ENCODE measurements at places on chromosomes 6 and 20. TPM values are rescaled to one million over a fixed set of nuclear protein-coding genes. Genes with fewer than 3 reads are reported as not detected.

GRCh38 chr6:149990661-149991471, 27.1 kb downstream of the ULBP1 start:
- peak overlapping the region; percentile 38 for H3K4me3 ChIP-seq
- H3K36me3 ChIP-seq: no peaks in the 10 kb centered on the region
- H3K27ac ChIP-seq: no peak overlapping the region
- H3K27me3 ChIP-seq: peaks cover 75% of the 10 kb centered on the region
- H3K4me1 ChIP-seq: peaks cover 28% of the 10 kb centered on the region

DNA sequence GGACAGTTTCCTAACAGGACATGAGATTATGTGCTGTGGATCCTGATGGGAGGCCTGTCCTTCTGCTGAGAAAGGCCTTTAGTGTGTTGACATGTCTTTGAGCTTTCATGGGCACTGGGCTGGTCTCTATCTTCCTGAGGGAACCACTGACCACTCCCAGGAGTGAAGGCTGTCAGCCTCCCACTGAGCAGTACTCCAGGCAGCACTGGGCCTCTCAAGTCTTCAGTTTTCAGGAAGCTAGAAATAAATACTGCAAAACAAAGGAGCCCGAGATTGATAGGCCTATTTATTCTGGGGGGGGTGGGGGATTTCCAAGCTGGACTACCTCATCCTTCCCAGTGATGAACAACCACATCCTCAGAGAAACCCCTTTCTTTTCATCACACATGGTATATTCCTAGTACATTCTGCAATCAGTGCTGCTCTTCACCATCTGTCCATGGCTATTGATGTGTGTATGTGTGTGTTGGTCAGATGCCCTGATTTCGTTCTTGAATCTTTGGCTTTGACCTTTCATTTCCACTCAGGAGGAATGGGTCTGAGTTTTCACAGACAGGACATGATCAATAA, 180.9 kb upstream of the SPTLC3 start:
- H3K4me3 ChIP-seq: no peak overlapping the region
- H3K27me3 ChIP-seq: no peaks in the 10 kb centered on the region
- H3K27ac ChIP-seq: no peak overlapping the region
- H3K4me1 ChIP-seq: no peaks in the 10 kb centered on the region

DNA sequence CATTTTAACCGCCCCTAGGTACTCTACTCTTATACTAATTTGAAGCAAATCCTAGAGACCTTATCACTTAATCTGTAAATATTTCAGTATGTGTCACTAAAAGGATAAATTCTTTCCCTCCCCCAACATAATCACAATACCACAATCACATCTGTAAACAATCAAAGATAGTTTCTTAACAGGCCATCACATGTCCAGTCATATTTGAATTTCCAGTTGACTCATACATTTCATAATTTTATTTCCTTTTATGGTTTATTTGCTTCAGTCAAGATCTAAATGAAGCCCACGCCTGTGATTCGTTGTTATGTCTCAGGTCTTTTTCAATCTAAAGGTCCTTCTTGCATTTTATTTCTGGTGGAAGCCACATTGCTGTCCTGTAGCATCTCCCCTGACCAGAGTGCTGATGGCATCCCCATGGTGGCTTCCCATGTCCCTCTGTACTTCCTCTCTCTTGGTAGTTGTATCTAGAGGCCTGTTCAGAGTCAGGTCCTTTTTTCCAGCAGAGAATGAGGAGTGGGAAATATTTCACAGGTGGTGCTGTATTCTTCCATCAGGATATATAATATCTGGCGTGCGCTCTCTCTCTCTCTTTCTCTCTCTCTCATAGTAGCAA, 128.6 kb upstream of the SLC22A23 start:
- no peaks in the 10 kb centered on the region for H3K4me1 ChIP-seq
- H3K27me3 ChIP-seq: no peaks in the 10 kb centered on the region

GRCh38 chr6:22958677-22959076, 389.3 kb downstream of the HDGFL1 start:
- DNase-seq: no peak
- no peaks in the 10 kb centered on the region for H3K36me3 ChIP-seq
- H3K27ac ChIP-seq: no peak overlapping the region
- H3K27me3 ChIP-seq: no peaks in the 10 kb centered on the region
- H3K4me1 ChIP-seq: peaks cover 4% of the 10 kb centered on the region
- no peak overlapping the region for H3K4me3 ChIP-seq

The LCA5 gene
- 0.23 TPM for total RNA-seq

DNA sequence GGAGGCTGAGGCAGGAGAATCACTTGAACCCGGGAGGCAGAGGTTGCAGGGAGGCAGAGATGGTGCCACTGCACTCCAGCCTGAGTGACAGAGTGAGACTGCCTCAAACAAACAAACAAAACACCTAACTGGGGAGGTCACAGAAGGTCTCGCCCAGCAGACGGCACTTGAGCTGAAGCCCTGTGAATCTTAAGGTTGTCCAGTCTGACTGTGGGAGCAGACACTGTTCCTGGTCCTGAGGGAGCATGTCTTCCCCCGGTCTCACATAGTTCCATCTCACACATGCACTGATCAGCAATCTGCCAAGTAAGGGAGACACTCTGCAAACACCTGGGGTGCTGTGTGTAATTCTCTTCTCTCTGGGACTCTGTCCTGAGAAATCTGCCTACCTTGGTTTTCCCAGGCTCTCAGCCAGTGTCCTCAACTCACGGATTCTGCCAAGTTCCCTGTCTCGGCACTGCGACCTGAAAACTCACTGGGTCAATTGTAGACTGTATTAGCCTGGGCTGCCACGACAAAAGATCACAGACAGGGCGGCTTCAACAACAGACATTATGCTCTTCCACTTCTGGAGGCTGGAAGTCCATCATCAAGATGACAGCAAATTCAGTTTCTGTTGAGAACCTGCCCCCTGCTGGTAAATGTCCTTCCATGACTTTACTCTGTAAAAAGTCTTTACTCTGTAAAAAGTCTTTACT, 94.3 kb downstream of the JPH2 start:
- no peaks in the 10 kb centered on the region for H3K4me1 ChIP-seq
- H3K36me3 ChIP-seq: no peaks in the 10 kb centered on the region
- H3K4me3 ChIP-seq: no peak overlapping the region
- no peak overlapping the region for H3K27ac ChIP-seq

The CABLES2 gene
- 7.5 TPM for total RNA-seq

- H3K27ac ChIP-seq: no peak within 1 kb of the TSS
- H3K4me1 ChIP-seq: no peaks in the 10 kb centered on the region
- peak; percentile 40 for DNase-seq
- H3K27me3 ChIP-seq: no peaks in the 10 kb centered on the region
Measured at GRCh38 chr6:166586424-166587156, at the start of gene RAMACL. TSS of gene RAMACL (minus strand) at chr6:166586678. CDS start at chr6:166586477, 201 bp downstream.

GRCh38 chr6:80331522-80331921, 225.1 kb downstream of the BCKDHB start:
- no peaks in the 10 kb centered on the region for H3K36me3 ChIP-seq
- no peak overlapping the region for H3K4me3 ChIP-seq
- H3K27ac ChIP-seq: no peak overlapping the region
- no peaks in the 10 kb centered on the region for H3K4me1 ChIP-seq
- no peaks in the 10 kb centered on the region for H3K27me3 ChIP-seq
- DNase-seq: no peak

DNA sequence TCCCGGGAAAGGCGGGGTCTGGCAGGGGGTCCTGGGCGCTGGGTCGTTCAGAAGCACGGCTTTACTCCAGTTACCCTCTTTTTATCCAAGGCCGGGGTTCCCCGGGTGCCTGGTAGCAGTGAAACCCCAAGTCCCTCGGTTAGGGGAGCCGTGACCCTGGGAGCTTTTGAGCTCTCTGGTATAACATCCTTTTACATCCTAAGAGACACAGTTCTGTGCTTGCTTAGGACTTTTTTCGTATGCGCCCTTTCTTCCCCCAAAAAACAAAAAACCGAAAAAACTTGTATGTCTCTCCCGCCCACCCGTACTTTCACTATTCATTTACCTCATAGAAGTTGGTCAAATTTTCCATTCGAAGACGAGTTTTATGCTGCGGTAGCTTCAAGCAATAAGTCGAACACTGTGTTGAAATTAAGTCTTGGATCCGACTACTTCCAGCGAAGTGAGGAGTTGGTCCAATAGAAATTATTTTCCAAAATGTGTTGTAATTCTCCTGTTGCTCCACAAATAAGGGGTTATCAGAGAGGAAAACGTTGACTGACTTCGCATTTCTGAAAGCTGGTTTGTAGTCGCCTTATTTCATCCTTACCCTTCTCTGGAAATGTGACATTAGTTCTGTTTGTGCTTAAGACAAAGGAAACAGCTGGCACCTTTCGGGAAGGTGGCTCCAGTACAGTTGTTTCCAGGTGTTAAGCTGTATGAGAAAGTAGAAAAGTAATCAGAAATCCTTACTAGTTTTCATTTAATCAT, 816 bp upstream of the MAN1A1 start:
- H3K4me1 ChIP-seq: peaks cover 28% of the 10 kb centered on the region
- DNase-seq: peak; percentile 62
- H3K4me3 ChIP-seq: peak overlapping the region; percentile 73

DNA sequence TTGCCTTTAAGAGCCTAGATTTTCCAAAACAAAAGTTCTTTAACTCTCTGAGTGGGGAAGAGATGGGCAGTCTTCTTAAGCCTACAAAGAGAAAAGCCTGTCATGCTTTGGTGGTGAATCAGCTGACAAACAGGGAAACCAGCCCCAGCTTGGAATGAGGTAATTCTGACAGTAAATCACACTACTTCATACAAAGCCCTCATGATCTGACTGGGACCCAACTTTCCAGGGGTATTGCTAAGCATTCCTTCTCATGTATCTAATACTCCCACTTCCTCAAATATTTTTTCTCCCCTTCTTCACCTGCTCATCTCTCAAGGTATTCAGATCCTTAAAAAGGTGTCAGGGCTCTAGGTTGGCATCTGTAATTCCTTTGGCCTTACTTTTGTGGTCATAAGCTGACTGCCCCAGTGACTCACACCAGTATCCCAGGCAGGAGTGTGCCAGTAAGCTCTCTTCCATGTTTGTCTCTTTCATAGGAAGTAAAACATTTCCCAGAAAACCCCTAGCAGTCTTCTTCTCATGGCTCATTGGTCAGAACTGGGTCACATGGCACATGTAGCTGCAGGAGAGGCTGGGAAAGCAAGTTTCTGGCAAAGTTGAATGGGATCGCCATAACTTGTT, 15.0 kb upstream of the TBC1D22B start:
- no peaks in the 10 kb centered on the region for H3K36me3 ChIP-seq
- no peaks in the 10 kb centered on the region for H3K27me3 ChIP-seq
- H3K4me3 ChIP-seq: no peak overlapping the region
- no peak overlapping the region for H3K27ac ChIP-seq
- no peak for DNase-seq

DNA sequence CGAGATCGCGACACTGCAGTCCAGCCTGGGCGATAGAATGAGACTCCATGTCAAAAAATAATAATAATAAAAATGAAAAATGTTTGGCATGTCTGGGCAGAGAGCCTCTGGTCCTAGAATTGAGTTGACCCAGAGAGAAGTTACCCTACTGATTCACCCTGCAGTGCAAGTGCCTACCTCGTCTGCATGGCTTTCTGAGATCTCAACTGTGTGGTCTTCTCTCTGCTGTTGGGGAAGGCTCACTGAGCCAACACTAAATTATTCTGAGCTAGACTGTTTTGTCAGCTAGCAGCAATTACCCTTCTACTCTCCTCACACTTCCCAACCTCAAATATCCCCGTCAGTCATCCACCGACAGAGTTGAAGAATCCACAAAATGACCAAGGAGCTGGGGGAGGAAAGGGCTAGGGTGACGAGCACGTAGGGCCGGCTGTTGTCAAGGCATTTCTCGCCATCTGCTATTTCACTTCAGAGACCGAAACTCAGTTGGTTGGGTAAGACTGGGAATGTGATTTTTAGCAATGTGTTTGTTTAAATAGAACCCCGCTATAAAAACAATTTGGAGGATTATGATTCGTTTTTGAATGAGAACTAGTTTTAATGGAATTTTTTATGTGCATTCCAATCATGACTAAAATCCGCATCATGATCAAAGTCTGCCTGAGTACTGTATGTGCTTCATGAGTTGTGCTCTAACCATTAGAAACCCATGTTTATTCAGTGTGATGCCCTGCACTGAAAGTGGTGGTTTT, 9.4 kb downstream of the MAS1 start:
- H3K36me3 ChIP-seq: no peaks in the 10 kb centered on the region
- DNase-seq: no peak
- H3K27ac ChIP-seq: no peak overlapping the region
- H3K4me1 ChIP-seq: no peaks in the 10 kb centered on the region

The WFDC10B gene
- not detected for total RNA-seq

DNA sequence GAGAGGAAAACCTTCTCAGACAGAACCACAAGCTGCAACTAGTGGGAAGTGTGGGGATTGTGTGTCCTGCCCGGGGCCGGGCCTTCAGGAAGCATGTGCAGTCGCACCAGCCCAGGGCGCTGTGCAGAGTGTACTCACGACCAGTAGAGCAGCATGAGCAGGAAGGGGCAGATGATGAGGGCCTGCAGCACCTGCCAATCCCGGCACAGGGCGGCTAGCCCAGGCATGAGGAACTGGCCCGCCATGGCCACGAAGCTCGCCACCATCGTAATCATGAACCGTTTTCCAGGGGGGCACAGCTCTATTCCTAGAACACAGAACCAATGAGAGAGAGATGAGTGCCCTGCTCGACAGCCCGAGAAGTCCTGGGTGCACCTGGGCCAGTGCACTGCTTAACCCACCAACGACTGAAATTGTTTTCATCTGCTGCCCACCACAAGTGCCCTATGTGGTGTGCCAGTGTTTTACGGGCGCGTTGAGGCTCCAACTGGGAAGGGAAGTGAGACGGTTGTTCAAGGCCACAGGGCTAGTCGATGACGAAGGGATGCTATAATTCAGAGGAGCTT, 65.0 kb downstream of the PSMG4 start:
- DNase-seq: no peak
- no peak overlapping the region for H3K27ac ChIP-seq
- no peaks in the 10 kb centered on the region for H3K36me3 ChIP-seq
- no peaks in the 10 kb centered on the region for H3K27me3 ChIP-seq

- H3K36me3 ChIP-seq: no peaks in the 10 kb centered on the region
- no peaks in the 10 kb centered on the region for H3K27me3 ChIP-seq
- no peak for DNase-seq
- H3K4me1 ChIP-seq: no peaks in the 10 kb centered on the region
Measured at GRCh38 chr6:155481215-155481614, 25.6 kb upstream of the NOX3 start.

GRCh38 chr6:81614292-81614691, 138.2 kb downstream of the TENT5A start:
- no peak overlapping the region for H3K27ac ChIP-seq
- DNase-seq: no peak
- H3K27me3 ChIP-seq: no peaks in the 10 kb centered on the region
- H3K4me1 ChIP-seq: no peaks in the 10 kb centered on the region

The DEF6 gene
- 236 TPM for total RNA-seq

DNA sequence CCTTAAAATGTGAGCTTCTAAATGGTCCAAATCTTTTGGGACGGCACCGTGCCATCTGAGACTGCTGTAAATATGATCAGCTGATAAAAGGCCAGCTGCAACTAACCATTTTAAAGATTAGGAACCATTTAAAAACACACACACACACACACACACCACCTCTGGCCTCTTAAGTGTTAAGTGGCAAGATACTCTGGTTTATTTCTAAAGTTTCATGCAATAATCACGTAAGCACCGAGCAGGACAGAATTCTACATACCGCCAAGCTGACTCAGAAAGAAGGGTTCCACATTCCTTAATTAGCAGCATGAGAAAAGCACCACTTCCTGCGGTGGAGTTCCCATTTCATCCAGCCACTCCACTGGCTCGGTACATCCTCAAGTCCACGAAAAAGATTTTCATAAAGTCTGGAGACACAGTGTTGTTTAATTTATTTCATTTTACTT, 17.8 kb upstream of the ZNF217 start:
- H3K36me3 ChIP-seq: no peaks in the 10 kb centered on the region
- no peak overlapping the region for H3K4me3 ChIP-seq
- no peak for DNase-seq
- H3K4me1 ChIP-seq: peaks cover 33% of the 10 kb centered on the region
- H3K27ac ChIP-seq: no peak overlapping the region
- H3K27me3 ChIP-seq: no peaks in the 10 kb centered on the region

Data from CD4-positive, alpha-beta memory T cell (primary cell).